ENCODE measurements at places on chromosomes 16 and 17. TPM values are rescaled to one million over a fixed set of nuclear protein-coding genes. Genes with fewer than 3 reads are reported as not detected.

The LASP1 gene
- total RNA-seq = 215 TPM

The CD300C gene
- total RNA-seq = not detected

The G6PC3 gene
- 29.9 TPM for total RNA-seq

The HOXB3 gene
- total RNA-seq = 11.1 TPM

The CEMP1 gene
- not detected for total RNA-seq

The KCNJ12 gene
- 4.5 TPM for total RNA-seq

The NFAT5 gene
- total RNA-seq = 46.9 TPM

The ABR gene
- 70.0 TPM for total RNA-seq

The NHLRC4 gene
- 0.99 TPM for total RNA-seq

The KRTAP4-1 gene
- not detected for total RNA-seq

The CCDC40 gene
- 1.9 TPM for total RNA-seq

The TUBG1 gene
- 37.4 TPM for total RNA-seq

The OR4D1 gene
- total RNA-seq = not detected

The SPEM1 gene
- not detected for total RNA-seq

The MRPL38 gene
- total RNA-seq = 23.9 TPM

The ATP1B2 gene
- 0.07 TPM for total RNA-seq

The HCRT gene
- total RNA-seq = not detected

The UBE2Z gene
- total RNA-seq = 75.0 TPM

The SPATA32 gene
- not detected for total RNA-seq

The NOG gene
- 2.0 TPM for total RNA-seq

The KRTAP2-3 gene
- total RNA-seq = 0.56 TPM

The CD7 gene
- not detected for total RNA-seq

The SLC5A11 gene
- total RNA-seq = not detected

The PRR35 gene
- total RNA-seq = not detected

The HOXB2 gene
- 7.5 TPM for total RNA-seq

The ANKRD40CL gene
- not detected for total RNA-seq

The ZNF469 gene
- total RNA-seq = 7.2 TPM

The ARL4D gene
- 22.0 TPM for total RNA-seq

The WDR81 gene
- total RNA-seq = 26.3 TPM

The ZDHHC1 gene
- total RNA-seq = 8.1 TPM

The C17orf67 gene
- total RNA-seq = 0.91 TPM

The ASGR1 gene
- 0.26 TPM for total RNA-seq

The CLEC3A gene
- total RNA-seq = not detected

The WDR45B gene
- 72.4 TPM for total RNA-seq

The AATK gene
- total RNA-seq = 1.0 TPM

The HIC1 gene
- 38.2 TPM for total RNA-seq

The NPIPB8 gene
- 0.13 TPM for total RNA-seq
